ENCODE measurements at places on chromosomes 2 and 18. TPM values are rescaled to one million over a fixed set of nuclear protein-coding genes. Genes with fewer than 3 reads are reported as not detected.

DNA sequence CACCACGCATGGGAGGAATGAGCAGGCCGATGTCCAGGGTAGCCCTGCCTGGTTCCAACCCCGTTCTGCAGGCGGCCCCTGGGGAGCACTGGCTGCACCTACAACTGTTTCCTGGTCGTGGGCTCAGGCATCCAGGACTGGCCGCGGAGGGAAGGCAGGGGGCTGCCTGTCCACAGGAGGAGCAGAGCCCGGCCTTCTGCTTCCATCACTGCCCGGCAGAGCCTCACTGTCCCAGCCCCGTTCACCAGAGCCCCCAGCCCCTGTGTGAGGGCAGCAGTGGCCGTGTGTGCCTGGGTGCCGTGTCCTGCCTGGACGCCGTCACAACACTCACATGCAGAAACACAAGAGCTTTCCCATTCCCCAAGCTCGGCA is 56.2 kb downstream of the KCNG2 start:
- DNase-seq: no peak

DNA sequence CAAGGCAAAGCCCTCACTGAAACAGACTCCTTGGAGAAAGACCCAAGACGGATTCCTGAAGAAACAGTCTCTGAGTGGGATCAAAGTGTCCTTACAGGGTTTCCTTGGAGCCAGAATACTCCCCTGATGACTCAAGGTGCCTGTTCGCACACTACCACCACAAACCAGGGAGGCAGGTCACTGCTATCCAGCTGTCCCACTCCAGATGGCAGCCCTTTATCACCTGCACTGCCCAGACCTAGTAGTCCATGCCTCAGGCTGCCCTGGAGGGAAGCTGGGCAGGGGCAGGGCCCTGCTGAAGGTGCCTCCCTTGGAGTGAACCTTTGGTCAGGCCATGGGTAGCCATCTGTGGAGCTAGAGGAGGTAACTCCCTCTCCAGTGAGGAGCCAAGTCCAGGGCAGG is 34.1 kb downstream of the TRABD2A start:
- no peak for DNase-seq

DNA sequence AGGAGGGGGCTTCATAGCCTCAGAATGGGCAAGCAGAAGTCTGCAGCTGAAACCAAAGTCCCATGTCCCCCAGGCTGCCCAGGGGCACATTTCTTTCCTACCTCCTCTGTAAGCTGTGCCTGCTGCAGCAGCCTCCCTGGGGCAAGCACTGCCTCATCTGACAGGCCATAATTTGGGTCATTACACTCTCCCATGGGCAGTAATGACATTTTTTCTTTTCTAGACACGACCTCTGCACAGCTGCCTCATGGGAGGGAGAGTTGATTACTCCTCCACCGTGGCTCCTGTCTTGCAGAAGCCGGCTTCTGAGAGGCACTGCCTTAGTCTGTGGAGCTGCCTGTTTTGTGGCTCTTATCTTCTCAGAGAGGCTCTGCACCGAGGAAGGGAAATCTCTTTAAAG is 268.9 kb downstream of the TDRD15 start:
- DNase-seq: no peak

GRCh38 chr18:25669741-25670140 is 317.8 kb upstream of the ZNF521 start:
- DNase-seq: no peak

- DNase-seq: no peak
These were observed 68.1 kb upstream of the SPRED2 start for GRCh38 chr2:65500310-65501040.

GRCh38 chr18:48109961-48110493 is 179.6 kb upstream of the SMAD2 start:
- no peak for DNase-seq

DNA sequence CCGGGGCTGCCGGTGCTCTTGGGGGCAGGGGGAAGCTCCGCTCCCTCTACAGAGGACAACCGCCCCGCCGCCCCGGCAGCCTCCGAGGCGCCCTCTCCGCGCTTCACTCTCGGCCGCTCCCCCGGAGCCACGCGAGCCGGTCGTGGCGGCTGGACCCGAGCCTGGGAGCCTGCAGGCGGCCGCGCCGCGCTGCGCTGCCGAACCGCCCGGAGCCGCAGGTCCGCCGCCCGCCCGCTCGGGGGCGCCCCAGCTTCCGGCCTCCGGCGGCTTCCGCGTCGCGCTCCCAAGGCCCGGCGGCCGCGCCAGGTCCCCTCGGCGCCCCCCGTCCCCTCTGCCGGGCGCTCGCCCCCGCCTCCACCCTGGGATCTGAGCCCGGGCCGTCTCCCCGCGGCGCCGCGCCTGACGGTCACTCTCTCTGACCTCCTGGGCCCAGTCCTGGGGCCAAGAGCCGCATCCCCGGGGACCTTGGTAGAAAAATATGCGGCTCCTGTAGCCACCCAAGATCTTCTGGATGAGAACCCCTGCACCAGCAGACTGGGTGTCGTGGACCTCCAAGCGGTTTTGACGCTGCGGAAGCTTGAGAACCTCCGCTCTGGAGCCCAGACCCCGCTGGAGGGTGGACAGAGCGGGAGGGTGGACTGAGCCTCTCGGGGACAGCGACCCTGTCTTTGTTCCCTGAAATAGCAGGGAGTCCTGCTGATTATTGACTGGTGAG is 44.3 kb downstream of the SERTAD2 start:
- DNase-seq: peak; percentile 58

DNA sequence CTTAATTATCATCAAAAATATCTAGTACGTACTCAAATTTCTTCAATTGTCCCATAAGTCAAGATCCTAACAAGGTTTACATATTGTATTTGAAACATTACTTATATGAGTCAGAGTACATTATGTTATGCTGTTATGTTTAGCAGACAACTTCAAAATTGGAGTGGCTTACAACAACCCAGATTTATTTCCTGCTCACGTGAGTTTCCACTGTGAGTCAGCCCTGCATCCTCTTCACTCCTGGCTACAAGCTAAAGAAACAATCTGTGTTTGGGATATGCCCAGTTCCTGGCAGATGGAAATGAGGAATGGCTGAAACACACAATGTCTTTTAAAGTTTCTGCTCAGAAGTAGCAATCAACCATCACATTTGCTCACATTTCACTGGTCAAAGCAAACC is 31.5 kb upstream of the TANC1 start:
- DNase-seq: no peak

GRCh38 chr2:227150222-227150936 is 13.6 kb downstream of the COL4A4 start:
- DNase-seq: no peak

- peak; percentile 6 for DNase-seq
These were observed 4.4 kb upstream of the NEU4 start for GRCh38 chr2:241804326-241805229.

- DNase-seq: peak; percentile 78
These were observed 5.7 kb downstream of the ZFP36L2 start for GRCh38 chr2:43220760-43221123.

- DNase-seq: peak; percentile 41
These were observed 504 bp downstream of the ASAP2 start for GRCh38 chr2:9206991-9207640.

GRCh38 chr2:51025906-51026555 is 5.9 kb downstream of the NRXN1 start:
- DNase-seq: no peak

DNA sequence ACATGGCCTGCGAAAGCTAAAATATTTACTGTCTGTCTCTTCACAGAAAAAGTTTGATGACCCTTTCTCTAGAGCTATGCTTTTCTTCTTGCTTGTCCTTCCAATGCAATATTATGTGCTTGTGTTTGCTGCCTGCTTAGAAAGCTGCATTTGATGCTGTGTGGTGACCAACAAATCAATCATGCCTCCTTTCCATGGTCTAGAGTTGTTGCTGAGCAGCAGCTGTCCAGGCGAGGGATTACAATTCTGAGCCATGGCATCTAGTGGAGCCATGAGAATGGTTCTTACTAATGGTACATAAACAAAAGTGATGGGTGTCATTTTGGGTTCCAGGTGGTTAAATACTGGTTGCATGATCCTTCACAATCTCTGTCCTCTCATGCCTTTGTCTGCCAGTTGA is 1142.1 kb downstream of the DPP10 start:
- no peak for DNase-seq

DNA sequence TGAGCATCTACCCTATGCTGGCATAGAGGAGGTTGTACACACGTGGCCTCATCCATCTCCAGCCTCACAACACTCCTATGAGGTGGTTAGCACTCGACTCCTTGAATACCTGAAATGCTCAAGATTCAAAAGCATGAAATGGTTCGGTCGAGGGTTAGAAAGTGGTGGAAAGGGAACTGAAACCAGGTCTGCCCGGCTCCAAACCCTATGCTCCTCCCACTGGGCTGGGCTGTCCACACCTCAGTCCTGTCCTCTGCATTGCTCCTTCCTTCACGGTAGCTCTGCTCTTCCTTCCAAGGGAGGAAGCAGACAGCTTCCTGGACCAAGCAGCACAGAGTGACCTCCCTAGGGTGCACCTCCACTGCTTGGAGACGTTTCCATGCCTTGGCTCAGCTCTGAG is 565.2 kb upstream of the ID2 start:
- no peak for DNase-seq

- DNase-seq: no peak
These were observed 11.6 kb downstream of the ATG16L1 start for GRCh38 chr2:233263045-233263570.

DNA sequence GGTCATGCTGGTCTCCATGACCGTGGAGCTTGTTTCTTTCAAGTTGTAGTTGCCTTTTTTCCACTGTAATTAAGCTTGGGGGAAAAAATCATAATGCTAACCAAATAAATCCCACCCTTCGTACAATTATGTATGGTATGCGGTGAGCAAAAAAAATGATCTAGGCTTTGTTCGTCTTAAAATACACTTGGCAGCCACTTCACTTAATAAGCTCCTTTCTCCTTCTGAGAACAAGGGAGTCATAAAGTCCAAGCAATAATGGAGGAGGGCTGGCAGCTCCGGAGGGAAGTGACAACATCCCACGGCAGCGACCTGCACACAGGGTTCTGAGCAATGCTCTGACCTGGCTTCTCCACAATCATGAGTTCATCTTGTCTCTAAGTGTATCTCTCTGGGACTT is 91.2 kb upstream of the KLHL29 start:
- peak; percentile 50 for DNase-seq

GRCh38 chr2:54061272-54061671 is 54.1 kb upstream of the ACYP2 start:
- DNase-seq: no peak

DNA sequence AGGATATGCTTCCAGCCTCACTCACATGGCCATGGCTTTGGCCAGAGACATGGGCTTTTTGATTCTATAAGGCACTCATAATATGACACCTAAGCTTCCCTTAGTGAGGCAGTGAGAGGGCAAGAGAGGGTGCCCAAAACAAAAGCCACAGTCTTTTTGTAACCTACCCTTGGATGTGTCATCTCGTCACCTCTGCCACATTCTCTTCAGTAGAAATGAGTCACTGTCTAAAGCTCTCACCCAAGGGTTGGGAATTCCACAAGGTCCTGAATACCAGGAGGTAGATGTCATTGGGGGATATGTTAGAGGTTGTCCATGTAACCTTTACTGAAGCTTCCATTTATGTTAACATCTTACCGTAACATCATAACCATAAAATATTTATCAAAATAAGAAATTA is 108.4 kb downstream of the ALMS1 start:
- no peak for DNase-seq

DNA sequence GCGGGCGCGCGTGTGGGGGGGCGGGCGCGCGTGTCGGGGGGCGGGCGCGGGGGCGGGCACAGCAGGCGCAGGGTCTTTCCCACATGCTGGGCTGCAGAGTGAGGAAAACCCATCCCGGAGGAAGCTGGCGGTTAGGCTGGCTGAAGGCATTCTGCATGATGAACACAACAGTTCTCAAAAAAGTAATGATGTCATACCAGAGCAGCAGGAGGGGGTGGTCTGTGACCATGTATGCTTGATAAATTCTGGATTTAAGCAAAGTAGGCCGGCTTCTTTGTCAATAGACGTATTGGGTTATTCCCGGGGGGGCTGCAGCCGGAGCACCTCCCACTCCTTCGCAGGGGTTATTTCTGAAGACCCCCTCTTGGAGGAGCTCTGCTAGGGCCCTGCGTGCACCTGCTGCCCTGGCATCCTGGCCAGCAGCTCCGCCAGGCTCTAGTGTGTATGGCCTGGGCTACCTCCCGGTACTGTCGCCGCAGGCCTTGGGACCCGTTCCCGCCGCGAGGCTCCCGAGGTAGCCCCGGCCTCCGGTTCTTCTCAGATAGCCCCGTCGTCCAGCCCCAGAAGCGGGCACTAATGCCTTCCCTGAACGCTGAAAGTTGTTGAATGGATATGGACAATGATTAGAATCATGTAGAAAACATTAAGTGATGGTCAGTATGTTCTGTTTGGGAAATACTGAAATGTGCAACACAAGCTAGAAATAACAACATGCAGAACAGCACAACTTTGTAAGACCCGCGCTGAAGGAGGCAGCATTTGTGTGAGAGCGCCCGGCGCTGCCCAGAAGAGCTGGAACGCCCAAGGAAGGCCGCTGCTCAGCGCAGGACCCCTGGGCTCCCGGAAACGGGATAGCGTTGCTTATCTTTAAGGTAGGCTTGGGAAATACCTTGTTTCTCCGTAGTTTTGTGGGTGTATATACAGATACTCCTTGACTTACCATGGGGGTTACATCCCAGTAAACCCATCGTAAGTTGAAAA is 101.4 kb upstream of the RAB6C start:
- DNase-seq: no peak

Gene MAP3K19
- 1.9 TPM for polyA plus RNA-seq

Gene DPP4
- 14.9 TPM for polyA plus RNA-seq

Gene GALNT14
- polyA plus RNA-seq: 2.8 TPM

Gene DCDC2C
- not detected for polyA plus RNA-seq

Gene RSAD2
- polyA plus RNA-seq: 3.3 TPM

Gene PROM2
- 4.9 TPM for polyA plus RNA-seq

Gene ANKRD53
- 0.69 TPM for polyA plus RNA-seq

Gene OSBPL6
- 1.9 TPM for polyA plus RNA-seq

Gene C2orf78
- not detected for polyA plus RNA-seq

Gene UGT1A8
- not detected for polyA plus RNA-seq

Gene TDRD15
- polyA plus RNA-seq: not detected

Gene MYOM1
- 0.85 TPM for polyA plus RNA-seq
